SHP77 (cell line): ENCODE measurements at places on chromosomes 11 and 22.

GRCh38 chr11:41256041-41256440 lies 203.4 kb downstream of the LRRC4C start:
- DNase-seq: no peak

DNA sequence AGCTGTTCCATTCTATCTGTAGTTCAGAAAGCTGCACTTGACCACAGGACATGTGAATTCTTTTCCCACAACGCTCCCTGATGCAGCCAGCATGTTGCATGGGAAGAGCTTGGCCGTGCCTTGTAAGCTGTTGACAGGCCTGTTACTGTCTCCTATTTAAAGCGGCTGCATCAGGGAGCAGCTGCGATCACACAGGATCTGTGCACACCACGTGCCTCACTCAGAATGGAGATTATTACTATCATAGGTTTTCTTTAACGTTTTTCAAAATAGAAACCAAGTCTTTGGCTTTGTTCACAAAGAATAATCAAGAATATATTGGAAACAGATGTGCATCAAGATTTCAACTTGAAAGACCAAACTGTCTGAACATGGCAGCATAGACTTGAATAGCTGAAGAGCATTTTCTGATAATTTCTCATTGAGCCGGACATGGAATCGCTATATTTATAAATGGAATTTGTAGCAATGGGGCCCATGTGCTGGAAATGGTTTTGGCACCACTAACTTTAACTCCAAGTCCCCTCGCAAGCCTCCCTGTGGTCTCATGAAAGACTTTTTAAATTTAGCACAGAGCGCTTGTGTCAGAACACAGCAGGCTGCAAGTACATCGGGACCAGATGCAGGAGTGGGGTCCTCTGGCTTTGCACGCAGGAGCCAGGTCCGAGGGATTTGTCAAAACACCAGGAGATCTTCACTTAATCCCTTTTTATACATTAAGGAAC lies 40.8 kb upstream of the MYO18B start:
- DNase-seq: no peak

DNA sequence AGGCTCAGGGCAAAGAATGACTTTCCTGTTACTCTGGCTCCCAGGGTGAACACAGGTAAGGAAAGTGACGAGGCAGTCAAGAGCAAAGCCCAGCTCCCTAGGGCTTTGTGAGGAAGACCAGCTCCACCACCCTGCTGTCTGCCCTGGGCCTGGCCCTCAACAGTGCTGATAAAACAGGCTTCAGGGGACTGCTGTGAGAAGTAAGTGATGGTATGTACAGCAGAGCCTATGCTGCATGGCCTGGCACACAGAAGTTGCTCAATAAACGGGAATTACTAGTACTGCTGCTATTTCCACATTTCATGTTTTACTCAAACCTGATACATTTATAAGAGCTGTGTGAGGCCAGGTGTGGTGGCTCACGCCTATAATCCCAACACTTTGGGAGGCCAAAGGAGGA lies 50.3 kb downstream of the MICAL3 start:
- no peak for DNase-seq

- DNase-seq: no peak
Measured at GRCh38 chr11:127972816-127973215, 614.5 kb downstream of the ETS1 start.
